ENCODE measurements at places on chromosomes 1 and 21. TPM values are rescaled to one million over a fixed set of nuclear protein-coding genes. Genes with fewer than 3 reads are reported as not detected.

DNA sequence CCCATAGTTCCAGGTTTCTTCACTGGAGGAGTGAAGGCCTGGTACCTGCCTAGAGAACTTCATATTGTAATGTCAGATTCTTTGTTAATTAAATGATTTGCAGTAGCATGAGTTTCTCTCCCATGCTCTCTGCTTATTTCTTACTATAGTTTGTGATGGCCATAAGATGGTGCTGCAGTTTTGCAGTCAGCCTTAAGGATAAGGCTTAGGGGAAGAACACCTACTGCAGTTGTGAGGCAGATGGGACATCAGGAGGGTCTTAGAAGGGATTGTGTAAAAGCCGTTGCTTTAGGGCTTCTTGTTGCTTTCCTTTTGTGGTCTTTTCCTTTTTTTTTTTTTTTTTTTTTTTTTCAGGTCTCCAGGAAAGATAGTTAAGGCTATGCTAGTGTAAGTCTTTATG is 61.8 kb downstream of the MACF1 start:
- no peak for DNase-seq

The UBL4B gene
- not detected for total RNA-seq

DNA sequence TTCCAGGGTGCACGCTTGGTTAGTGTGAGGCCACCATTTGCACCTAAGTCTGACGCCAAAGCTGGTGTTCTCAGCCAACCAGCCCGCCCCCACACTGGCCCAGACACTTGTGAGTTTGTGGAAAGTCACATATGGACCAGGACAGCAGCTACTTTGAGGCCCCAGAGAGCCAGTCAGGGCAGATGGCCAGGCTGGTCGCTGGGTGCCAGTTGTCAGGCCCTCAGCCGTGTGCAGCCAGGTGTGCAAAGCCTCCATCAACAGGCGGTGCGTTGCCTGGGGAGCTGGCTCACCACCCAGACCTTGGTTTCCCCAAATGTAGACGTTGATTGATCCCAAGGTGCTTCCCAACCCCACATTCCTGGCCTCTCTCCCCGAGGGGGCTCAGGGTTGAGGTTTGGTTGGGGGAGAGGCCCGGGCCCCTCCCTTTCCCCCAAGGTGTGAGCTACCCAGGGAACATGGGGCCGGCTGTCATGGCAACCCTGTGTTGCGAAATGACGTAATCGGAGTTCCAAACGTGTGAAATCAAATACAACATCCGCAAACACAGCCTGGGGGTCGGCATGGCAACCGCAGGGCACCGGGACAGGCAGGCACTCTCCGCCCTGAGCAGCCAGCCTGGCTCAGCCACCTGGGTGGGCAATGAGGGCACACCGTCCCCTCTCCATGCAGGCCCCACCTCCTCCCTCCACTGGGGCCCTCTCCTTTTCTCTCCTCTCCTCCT is 42.2 kb upstream of the WNT4 start:
- peak; percentile 44 for DNase-seq

DNA sequence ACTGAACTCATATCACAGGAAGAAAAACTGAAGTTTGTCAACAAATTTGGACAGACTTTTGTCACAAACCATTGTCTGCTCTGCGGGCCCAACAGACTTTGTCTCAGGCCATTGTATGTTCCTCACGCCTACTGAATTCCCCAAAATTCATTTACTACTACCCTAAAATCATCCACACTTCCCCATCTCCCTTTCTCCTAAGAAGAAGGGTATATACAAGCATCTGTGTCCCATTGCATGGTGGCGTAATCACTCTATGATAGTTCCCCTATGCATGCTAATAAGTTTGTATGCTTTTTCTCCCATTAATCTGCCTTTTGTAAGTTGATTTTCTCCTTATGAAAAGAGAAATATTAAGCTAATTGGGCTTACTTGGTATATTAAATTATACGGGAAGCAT is 54.9 kb upstream of the ATF3 start:
- DNase-seq, result no peak

Data from Calu3 (cell line).